ENCODE measurements at places on chromosomes 1 and 21.

DNA sequence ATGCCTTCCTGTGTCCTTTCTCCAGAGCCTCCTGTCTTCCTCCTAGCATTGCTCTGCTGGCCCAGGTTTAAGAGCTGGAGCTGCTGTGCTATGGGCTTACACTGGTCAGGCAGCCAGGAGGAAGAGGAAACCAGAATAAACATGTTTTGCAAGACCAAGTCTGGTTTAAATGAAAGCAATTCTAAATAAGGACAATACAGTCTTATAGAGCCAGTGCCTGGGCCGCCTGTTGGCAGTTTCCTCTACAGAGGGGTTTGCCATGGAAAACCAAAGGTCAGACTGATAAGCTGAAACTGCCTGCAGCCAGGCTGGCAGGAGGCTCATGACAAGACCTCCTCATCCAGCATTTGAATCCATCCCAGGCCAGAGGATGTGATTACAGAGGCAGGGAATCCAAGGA is 92.9 kb upstream of the FGGY start:
- no peak for DNase-seq

GRCh38 chr1:46689897-46690296 is 18.2 kb downstream of the TEX38 start:
- DNase-seq: no peak

- no peak for DNase-seq
These were observed 2.7 kb downstream of the ETNK2 start for GRCh38 chr1:204149107-204149506.

- DNase-seq: no peak
These were observed 1.2 kb upstream of the KCNE1 start for GRCh38 chr21:34513129-34513675.
